ENCODE measurements at places on chromosomes 6 and 20. TPM values are rescaled to one million over a fixed set of nuclear protein-coding genes. Genes with fewer than 3 reads are reported as not detected.

DNA sequence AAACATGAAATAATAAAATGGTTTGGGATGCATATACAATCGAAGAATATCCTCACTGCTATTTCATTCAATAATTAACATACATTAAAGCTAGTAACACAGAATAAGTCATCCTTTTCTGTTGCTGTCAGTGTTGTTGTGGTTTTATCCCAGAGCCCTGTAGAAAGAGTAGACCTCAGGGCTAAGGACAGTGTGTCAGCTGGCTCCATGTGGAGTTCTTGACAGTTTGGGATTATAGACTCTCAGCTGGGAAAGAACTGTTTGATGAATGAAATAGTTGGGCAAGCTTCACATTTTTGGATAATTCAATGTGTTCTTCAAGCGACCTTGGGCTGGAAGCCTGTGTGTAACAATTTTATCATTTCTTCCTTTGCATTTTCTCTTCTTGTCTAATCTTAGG lies 10.1 kb downstream of the UTRN start:
- peak; percentile 24 for DNase-seq

- DNase-seq, result peak; percentile 28
Observed at GRCh38 chr6:142893088-142893487, 51.9 kb downstream of the HIVEP2 start.

GRCh38 chr20:8647961-8648441 lies 420.9 kb upstream of the PLCB4 start:
- no peak for DNase-seq

GRCh38 chr6:126252154-126252553 lies 87.8 kb upstream of the CENPW start:
- no peak for DNase-seq

- DNase-seq, result peak; percentile 67
Observed at GRCh38 chr6:128208078-128208477, 307.2 kb upstream of the THEMIS start.

GRCh38 chr20:12847872-12848271 lies 160.9 kb upstream of the SPTLC3 start:
- peak; percentile 5 for DNase-seq

Gene RING1
- total RNA-seq, result 30.0 TPM

Gene CAP2
- 35.9 TPM for total RNA-seq
